ENCODE measurements at places on chromosomes 1 and 21.
A peak's percentile ranks its signal among the peaks of the same experiment; 100 is the strongest.

GRCh38 chr1:22344851-22345560, 106.6 kb upstream of the ZBTB40 start:
- no peak for DNase-seq

- DNase-seq = no peak
These were observed 21.0 kb upstream of the TMEM39B start for GRCh38 chr1:32051706-32052105.

GRCh38 chr1:92961896-92962752, 862 bp upstream of the DIPK1A start:
- DNase-seq = peak; percentile 59

- no peak for DNase-seq
These were observed 233.7 kb downstream of the PAPPA2 start for GRCh38 chr1:176696689-176697088.

GRCh38 chr1:145994391-145995120, 1.8 kb downstream of the TXNIP start:
- DNase-seq = no peak
